ENCODE measurements at places on chromosomes 3 and 15. TPM values are rescaled to one million over a fixed set of nuclear protein-coding genes. Genes with fewer than 3 reads are reported as not detected.

Gene FEM1B
- polyA plus RNA-seq, result 19.0 TPM

Gene LYZL4
- polyA plus RNA-seq, result not detected

Gene A4GNT
- polyA plus RNA-seq, result not detected

Gene CCDC66
- polyA plus RNA-seq, result 11.8 TPM

Gene KBTBD13
- not detected for polyA plus RNA-seq

Gene REC114
- not detected for polyA plus RNA-seq

Gene NTRK3
- not detected for polyA plus RNA-seq

Gene SERPINI2
- not detected for polyA plus RNA-seq

Gene DNAH1
- polyA plus RNA-seq, result 1.2 TPM

Gene ANKUB1
- not detected for polyA plus RNA-seq

Gene PRTG
- not detected for polyA plus RNA-seq

Gene PIERCE2
- 0.75 TPM for polyA plus RNA-seq

Gene UCN2
- polyA plus RNA-seq, result not detected

Gene PAK6
- 0.53 TPM for polyA plus RNA-seq

Gene SOX14
- polyA plus RNA-seq, result not detected

Gene HRG
- polyA plus RNA-seq, result not detected

Gene P2RY1
- not detected for polyA plus RNA-seq

Gene CACNA2D3
- not detected for polyA plus RNA-seq

Gene CASR
- 0.47 TPM for polyA plus RNA-seq

Gene CCR3
- not detected for polyA plus RNA-seq

Gene PARP9
- polyA plus RNA-seq, result 23.1 TPM

Gene NRROS
- 5.0 TPM for polyA plus RNA-seq

Gene SH3GL3
- polyA plus RNA-seq, result 0.34 TPM

Gene SLC51A
- polyA plus RNA-seq, result not detected

Gene BOC
- not detected for polyA plus RNA-seq

Gene IQCF5
- not detected for polyA plus RNA-seq

Gene CCRL2
- 0.98 TPM for polyA plus RNA-seq

Gene EFHB
- polyA plus RNA-seq, result not detected

Gene PLSCR2
- polyA plus RNA-seq, result 0.20 TPM

Gene ILDR1
- polyA plus RNA-seq, result not detected

Gene BTBD1
- 54.9 TPM for polyA plus RNA-seq

Gene LDHAL6B
- polyA plus RNA-seq, result not detected

Gene GOLGA8R
- polyA plus RNA-seq, result 0.06 TPM

Gene KIF9
- polyA plus RNA-seq, result 4.4 TPM

Gene PLA2G4B
- 1.5 TPM for polyA plus RNA-seq

Gene ERC2
- polyA plus RNA-seq, result not detected

Gene ECE2
- polyA plus RNA-seq, result not detected

Data from CD4-positive, alpha-beta memory T cell (primary cell).